B cell (primary cell): ENCODE measurements at places on chromosomes 5 and 9. TPM values are rescaled to one million over a fixed set of nuclear protein-coding genes. Genes with fewer than 3 reads are reported as not detected.

- no peak for DNase-seq
Observed at GRCh38 chr9:84893419-84894128, 224.0 kb downstream of the NTRK2 start.

DNA sequence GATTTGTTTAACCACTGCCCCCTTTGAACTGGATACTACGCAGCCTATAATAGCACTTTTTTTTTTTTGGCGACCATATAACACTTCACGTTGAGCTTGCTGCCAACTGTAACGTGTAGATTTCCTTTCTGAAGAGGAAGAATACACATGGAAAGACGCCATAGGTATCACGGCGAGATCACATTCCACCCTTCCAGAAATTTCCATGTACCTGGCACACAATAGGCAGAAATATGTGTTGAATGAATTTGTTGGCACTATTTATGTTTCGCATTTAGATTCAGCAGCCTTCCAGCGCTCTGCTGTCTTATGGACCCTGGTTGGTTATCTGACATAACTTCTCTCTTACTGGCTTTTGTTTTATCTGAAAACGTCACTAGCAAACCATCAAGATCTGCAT, 250.3 kb downstream of the SLIT3 start:
- no peak for DNase-seq

Gene PCDHB9
- 0.12 TPM in 2 replicates for total RNA-seq

DNA sequence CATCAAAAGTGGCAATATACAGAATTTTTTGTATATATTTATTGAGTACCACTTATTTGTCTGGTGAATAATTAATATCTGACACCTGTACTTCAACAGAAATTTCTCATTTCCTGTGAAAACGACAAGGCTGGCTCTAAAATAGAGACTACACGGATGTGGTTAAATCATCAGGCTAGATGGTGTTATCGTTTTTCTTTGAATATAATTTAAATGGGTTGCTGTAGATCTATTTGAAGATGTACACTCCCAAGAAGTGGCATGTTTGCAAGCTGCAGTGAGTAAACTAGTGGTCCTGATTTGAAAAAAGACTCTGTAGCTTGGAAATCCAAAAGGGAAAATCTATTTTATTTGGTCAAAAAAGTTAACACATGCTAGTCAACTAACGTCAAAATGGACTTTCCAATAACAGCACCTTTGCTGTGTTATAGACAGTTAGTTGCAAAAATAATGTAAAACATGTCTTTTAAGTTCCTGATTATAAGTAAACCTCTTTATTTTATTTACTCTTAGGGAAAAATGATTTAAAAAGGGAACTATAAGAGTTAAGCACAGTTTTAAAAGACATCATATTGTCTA, 13.8 kb downstream of the ST8SIA4 start:
- peak; percentile 51 for DNase-seq

DNA sequence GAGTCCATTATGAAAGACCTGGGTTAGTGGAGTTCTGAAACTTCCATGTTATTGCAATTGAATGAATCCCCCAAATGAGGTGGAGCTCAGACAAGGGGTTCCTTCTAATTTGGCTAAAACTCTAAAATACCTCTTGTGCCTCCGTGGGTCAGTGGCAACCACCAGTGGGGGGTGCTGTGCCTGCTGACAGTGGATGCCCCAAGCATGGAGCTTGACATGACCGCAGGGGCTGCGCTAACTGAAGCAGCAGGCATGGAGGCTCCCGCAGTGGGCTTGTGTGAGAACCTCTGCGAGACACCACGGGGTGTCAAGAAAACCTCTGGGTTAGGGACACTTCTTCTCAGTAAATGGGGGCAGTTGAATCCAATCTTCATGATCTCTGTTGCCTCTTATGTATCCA, 200.5 kb downstream of the DRD1 start:
- DNase-seq = no peak

GRCh38 chr5:72366324-72366976, 46.3 kb downstream of the PTCD2 start:
- DNase-seq = peak; percentile 69

Gene CDC20B
- not detected in 2 replicates for total RNA-seq

Gene EXOSC2
- 53.3 and 55.5 TPM in 2 replicates for total RNA-seq

GRCh38 chr5:172280929-172281328, 2.6 kb downstream of the UBTD2 start:
- no peak for DNase-seq

DNA sequence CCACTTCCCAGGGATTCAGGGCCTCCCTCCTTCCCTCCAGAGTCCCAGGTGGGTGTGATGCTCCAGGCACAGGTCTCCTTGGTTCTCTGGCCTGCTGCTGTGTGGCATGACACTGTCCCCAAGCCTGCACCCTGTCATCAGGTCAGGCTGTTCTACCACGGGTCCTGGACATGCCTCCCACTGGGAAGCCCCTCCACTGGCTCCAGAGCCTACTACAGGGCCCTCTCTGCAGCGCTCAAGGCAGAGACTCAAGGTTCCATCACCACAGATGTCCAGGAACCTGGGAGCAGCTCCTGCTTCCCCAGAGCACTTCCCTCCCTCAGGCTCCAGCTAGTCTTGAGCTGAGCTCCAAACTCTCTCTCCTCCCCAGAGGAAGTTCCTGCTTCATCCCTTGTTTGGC, 237.3 kb downstream of the PBX3 start:
- DNase-seq = no peak

- DNase-seq = no peak
Observed at GRCh38 chr9:93111371-93112115, 15.5 kb downstream of the CARD19 start.

GRCh38 chr9:19174127-19174912, 47.0 kb upstream of the PLIN2 start:
- peak; percentile 61 for DNase-seq

GRCh38 chr5:130425424-130425823, 521.2 kb downstream of the CHSY3 start:
- no peak for DNase-seq

Gene TMOD1
- 1.9 and 2.5 TPM in 2 replicates for total RNA-seq

Gene NEUROG1
- not detected in 2 replicates for total RNA-seq

Gene WNT8A
- not detected in 2 replicates for total RNA-seq

Gene GZMA
- 0.58 TPM in 1 of 2 replicates, not detected in the other for total RNA-seq

DNA sequence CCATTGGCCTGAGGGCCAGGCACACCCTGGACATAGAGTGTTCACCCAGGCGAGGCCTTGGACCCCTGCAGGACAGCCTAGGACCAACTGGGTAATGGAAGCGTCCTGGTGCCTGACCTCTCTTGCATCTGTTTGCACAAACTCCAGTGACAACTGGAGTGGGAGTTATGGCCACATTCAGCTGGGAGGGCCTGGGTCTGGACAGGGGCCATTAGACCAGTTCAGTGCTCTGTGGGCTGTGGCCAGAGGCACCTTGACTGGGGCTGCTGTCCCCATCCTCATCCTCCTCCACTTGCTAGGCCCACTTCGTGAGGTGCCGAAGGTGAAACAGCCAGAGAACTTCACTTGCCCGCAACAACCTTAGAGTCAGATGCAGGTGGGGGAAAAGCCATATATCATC, 372.7 kb upstream of the IRX1 start:
- DNase-seq = no peak

Gene PROP1
- total RNA-seq = not detected in 2 replicates

Gene PCDHAC1
- total RNA-seq = not detected in 2 replicates

DNA sequence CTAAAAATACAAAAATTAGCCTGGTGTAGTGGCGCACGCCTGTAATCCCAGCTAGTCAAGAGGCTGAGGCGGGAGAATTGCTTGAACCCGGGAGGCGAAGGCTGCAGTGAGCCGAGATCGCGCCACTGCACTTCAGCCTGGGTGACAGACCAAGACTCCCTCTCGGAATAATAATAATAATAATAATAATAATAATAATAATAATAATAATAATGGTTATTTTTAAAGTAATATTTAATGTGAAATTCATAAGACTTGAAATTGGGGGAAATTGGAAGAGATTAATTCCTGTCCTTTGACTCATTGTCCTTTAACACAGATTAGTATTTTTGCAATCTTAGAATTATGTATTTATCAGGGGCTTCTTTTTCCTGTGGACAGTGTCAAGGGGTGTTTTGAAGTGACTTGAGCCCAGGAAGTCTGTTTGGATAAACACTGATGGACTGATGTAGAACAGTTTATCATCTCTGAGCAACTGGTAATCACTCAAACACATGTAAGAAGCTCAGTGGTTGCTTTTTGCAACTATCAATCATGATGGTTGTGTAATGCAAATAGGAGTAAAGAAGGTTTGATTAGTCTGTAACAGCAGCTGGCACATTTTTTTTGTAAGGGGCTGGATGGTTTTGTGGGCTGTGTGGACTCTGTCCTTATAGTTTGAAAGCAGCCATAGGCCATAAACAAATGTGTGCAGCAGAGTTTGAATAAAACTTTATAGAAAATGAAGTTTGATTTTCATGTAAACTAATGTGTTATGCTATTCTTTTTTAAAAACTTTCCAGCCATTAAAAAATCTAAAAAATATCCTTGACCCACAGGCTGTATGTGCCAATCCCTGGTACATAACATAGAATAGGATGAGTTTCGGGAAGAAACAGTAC, 93.5 kb downstream of the F2RL2 start:
- no peak for DNase-seq

GRCh38 chr5:111367115-111367514, 142.9 kb downstream of the CAMK4 start:
- no peak for DNase-seq
